Cardiac muscle cell (in vitro differentiated cells and primary cell): ENCODE measurements at places on chromosomes 11 and 22. TPM values are rescaled to one million over a fixed set of nuclear protein-coding genes. Genes with fewer than 3 reads are reported as not detected.

- DNase-seq: no peak
Measured at GRCh38 chr11:70075836-70076235, 2.3 kb upstream of the ANO1 start.

- peak; percentile 88 for DNase-seq
Measured at GRCh38 chr22:23539135-23539838, 40.8 kb downstream of the IGLL1 start.

DNA sequence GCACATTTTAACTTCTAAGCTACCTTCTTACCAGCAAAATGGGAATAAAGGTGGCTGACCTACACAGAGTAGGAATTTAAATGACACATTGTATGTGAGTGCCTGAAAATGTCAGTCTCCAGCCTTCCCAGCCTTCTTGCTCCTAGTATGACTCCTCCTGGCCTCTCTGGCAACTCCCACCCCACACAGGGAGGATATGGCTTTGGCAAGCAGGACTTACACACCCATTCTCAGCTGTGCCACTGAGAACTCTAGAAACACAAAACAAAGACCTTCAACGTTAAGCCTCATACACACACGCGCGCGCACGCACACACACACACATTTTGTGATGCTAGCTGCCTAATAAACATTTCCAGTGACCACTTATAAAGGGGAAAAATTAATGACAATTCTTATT is 65.8 kb downstream of the PACSIN2 start:
- DNase-seq: peak; percentile 73

The BCR gene
- total RNA-seq: 40.9 and 53.1 TPM in 2 replicates

- no peak for DNase-seq
Measured at GRCh38 chr22:31683181-31684105, 21.4 kb upstream of the PISD start.

The TMEM191C gene
- total RNA-seq: 13.4 and 13.8 TPM in 2 replicates

- DNase-seq: no peak
Measured at GRCh38 chr22:50139843-50140415, 30.6 kb upstream of the PANX2 start.

- no peak for DNase-seq
Measured at GRCh38 chr11:12188548-12189317, 78.3 kb downstream of the MICAL2 start.

DNA sequence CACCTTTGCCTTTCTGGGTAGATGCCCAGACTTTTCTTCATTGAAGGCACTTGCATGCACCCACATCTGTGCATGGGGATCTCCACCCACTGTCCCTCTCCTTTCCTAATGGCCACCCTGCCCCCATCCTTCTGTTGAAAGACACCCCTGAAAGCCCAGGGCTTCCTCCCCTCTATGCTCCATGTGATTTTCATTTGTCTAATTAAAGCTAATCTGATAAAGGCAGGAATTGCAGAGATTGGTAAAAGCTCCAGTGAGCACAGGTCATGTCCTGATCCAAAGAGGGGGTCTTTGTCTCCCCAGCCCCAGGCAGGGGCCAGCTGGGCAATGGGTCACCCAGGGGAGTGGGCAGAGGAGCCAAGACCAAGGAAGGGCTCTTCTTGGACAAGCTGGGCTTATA is 107.6 kb upstream of the CD82 start:
- DNase-seq: no peak

The ABCC8 gene
- total RNA-seq: 1.6 and 5.3 TPM in 2 replicates

DNA sequence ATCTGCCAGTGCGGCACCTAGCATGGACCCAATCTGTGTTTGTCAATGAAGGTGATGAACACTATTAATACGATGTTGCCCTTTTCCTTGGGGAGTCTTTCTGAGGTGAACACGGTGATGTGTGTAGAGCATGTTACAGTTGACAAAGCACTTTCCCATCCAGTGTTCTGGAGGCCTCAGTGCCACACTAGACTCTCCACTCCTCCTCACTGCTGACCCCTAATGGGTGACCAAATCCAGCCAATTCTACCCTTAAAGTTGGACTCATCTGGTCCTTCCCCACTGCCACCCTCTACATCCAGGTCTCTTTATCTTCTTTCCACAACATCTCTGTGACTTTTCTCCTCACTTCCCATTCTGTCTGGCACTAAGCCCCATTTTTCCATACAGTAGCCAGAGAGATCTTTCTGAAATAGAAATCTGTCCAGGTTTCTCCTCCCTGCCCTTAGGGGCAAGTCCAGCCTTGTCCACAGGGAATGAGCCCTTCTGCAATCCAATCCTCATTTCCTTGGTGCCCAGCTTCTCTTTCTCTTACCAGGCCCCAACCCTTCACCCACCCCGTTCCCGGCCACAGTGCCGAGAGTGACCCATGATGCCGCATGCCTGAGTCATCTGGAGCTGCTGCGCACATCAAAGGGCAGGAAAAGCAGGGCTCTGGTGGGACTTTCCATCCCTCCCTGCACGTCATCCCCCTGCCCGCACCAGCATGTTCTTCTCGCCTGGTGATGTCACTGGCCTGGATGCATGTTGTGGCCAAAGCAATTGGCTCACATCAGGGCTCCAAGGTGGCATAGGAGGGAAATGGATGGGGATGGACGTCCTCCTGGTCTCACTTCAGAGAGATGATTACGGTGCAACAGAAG is 64.2 kb downstream of the RASSF10 start:
- DNase-seq: no peak

GRCh38 chr11:116865696-116866095 is 28.3 kb upstream of the APOA1 start:
- no peak for DNase-seq

The CRYBB3 gene
- total RNA-seq: not detected in 2 replicates

GRCh38 chr22:44366372-44367300 is 53.9 kb upstream of the SHISAL1 start:
- DNase-seq: no peak

DNA sequence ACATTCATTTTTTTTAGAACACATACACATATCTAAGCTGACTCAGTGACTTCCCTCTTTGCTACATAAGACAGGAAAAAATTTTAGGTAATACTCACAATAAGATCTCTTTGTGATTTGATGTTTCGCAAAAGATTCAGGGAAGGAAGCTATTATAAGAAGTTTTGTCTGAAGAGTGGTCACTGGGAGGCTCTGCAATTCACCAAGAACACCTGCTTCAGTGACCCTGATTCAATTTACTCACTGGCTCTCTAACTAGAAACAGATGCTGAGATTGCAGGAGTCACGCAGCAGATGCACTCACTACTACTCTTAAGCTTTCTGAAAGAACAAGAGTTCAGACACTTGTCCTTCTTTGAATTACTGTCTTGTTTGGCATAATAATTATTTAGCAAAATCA is 193.6 kb upstream of the DDI1 start:
- no peak for DNase-seq

- no peak for DNase-seq
Measured at GRCh38 chr11:126702987-126703386, 297.6 kb downstream of the KIRREL3 start.

DNA sequence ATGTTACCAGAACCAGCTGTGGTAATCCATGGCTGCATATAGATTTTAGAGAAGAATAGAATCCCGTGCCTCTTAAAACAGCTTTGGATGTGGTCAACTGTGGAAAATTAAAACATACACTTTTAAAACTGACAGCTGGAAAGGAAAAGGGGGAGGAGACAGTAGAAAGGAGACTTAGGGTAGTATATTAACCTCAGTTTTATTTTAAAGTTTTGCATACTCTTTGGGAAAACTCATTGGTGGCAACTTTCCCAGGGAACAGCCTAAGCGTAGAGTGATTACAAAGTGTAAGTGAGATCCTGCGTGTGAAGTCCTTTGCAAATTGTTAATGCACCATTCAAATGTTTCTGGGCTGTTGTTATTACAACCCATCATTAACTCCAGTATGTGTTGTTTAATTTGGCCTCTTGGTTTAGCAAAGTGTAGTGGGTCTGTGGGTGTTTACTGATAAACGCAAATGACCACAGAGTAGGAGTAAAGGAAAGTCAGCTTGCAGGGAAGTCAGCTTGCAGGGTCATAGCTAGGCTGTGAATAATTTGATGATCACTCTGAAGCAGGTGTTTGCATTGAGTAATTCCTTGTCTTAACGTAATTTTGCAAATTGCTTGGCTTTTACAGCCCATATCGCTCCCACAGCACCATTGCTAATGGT is 88.0 kb upstream of the DBX1 start:
- DNase-seq: no peak

DNA sequence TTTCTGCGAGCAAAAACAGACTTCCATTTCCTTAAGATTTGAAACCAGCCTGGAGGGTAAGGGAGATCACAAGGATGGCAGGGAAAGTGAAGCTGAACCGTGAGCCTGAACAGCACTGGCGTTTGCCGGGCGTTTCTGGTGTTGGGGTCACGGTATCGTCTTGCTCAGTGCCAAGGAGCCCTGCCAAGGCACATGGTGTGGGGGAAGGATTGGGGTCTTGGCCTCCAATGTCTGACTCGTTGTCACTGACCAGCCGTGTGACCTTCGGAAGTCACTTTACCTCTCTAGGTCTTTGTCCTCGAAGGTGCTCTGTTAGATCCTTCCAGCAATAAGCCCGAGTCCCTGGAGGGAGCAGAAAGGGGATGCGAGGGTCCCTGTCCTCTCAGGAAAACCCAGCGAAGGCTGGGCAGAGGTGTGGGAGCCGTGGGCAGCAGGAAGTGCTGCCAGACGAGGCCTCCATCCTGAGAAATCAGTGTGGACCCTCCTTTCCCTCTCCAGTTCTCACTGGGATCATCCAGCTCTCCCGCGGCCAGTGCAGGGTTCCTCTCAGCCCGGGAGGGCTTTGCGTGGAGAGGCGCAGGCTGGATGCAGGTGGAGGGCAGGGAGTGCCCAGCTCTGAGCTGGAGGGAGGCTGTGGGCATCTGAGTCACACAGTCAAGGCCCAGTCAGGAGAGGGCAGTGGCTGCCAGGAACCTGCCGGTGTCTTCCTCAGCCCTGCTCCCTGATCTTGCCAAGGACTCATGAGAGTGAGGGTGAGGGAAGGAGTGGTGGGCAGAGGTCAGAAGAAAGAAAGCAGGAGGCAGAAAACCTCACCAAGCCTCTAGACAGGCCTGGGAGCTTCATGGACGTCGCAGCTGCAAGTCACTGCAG is 18.9 kb downstream of the TOM1 start:
- no peak for DNase-seq

DNA sequence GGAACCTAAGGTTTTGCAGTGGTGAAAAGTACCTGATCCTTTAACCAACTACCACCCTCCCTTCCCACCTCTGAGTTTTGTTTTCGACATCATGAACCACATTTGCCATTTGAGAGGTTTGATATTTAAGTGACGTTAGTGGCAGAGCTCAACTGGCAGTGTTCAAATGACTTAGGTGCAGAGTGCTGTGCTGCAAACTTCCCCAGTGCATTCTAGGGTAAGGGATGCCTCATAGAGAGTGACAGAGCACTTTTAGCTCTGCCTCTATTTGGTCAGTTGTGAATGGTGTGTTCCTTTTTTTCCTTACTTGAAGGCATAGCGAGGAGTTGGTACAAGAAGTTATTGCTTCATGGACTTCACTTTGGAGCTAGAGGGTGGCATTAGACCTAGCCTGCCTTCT is 9.4 kb downstream of the BMAL1 start:
- no peak for DNase-seq

GRCh38 chr11:120936356-120936755 is 87.5 kb upstream of the TBCEL start:
- DNase-seq: no peak

DNA sequence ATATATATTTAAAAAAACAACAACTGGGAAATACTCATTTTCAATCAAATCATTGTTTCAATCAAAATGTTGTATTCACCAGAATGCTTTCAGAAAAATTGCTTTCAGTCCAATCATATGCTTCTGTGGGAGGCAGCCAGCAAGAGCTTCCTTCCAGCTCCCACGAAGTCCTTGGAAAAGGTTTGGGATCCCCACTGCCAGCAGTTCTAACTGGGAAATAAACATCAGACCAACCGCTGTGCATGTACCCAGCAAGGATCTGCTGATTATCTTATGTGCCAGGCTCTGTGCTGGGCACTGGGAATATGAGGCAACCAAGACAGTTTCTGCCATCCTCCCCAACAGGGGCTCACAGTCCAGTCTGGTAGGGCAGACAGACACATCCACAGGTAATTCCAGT is 10.8 kb downstream of the RPS13 start:
- no peak for DNase-seq

The FBLN1 gene
- total RNA-seq: 24.2 and 53.8 TPM in 2 replicates

DNA sequence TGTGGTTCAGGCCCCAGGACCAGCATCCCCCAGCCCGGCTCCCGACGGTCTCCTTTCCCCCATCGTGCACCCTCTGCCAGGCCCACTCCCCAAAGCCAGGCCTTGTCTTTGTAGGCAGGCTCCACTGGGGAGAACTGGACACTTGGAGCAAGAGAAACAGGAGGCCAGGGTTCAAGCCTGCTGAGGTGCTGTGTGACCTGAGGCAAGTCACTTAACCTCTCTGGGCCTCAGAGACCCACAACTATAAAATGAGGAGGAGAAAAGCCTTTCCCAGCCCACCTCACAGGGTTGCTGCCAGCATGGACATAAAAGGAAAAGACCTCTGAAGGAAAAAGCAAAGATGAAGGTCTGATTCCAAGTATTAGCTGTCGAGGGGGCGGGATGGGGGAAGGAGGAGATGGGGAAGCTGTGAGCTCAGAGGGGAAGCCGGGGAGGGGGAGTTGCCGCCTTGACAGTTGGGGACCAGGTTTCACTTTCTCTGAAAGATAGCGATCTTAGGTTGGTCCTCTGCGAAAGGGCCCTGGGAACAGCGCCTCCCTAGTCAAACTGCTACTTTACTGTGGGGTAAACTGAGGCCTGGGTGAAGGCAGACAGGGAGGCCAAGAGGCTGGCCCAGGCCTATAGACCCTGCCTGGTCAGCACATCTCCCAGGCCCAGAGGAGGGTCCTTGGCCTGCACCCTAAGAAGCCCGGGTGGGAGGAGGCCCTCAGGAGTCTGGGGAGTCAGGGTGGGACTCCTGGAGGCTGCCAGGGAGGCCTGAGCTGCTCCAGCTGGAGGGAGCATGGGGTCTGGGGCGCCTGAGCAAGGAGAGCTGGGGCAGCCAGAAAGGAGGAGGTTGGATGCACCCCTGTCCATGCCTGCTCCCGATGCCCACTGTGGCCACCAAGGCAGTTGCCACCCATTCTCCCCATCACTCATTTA is 991 bp upstream of the OSM start:
- no peak for DNase-seq

The FJX1 gene
- 4.1 and 6.1 TPM in 2 replicates for total RNA-seq

DNA sequence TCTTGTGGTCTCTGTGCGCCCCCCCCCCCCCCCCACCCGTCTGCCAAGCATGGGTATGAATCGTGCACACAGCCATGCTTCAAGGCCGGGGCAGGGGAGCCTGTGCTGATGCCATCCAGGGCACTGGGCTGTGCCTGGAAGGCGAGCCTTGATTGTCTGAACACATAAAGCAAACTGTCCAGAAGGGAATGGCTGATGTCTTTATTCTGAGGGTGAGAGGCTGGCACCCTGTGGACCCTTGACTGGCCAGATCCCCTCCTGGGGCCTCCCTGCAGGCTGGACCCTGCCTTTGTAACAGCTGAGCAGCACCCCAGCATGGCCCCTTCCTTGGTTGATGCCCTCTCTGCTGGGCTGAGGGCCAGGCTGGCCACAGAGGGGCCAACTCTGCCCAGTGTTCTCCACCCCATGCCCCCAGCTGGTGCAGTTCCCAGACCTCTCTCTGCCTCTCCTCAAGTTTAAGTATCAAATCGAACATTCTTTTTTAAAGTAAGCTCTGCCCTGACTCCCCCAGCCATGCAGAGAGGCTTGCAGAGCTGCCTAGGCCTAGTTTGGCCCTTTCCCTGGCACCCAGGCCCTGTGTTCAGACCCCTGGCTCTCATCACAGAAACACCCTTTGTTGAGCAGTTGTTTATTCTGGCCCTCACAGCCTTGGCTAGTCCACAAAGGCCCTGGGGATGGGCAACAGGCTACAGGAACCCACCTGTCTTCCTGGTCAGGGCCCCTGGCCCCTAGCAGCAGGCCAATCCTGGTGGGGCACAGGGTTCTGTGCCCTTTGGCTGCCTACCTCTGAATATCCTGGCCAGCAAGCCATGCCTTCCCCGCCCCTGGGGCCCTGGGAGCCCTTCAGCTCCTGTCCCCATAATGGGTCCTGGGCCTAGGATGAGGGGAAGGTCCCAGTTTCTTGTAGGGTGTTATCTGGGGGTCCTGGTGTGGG is 3.9 kb upstream of the RANBP1 start:
- no peak for DNase-seq
